ENCODE measurements at places on chromosomes 2 and 18. TPM values are rescaled to one million over a fixed set of nuclear protein-coding genes. Genes with fewer than 3 reads are reported as not detected.
A peak's percentile ranks its signal among the peaks of the same experiment; 100 is the strongest.

GRCh38 chr2:61326423-61326822 lies 144.5 kb downstream of the USP34 start:
- DNase-seq, result no peak

DNA sequence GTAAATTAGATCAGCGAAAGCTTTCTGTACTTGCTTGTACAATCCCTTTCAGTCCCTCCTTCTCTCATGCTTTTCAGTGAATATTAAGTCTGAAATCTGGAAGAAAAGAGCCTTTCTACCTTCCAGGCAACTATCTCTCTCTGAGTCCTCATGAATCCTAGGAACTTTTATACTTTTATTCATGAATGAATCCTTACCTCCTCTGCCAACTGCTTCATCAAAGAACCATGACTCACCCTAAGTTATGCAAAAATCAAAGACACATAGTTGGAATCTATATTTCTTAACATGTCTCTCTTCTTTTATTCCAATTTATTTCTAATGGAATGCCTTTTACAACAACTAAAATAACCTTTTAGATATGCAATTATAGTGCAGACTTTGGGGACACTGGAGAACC lies 394.2 kb downstream of the CLIP4 start:
- DNase-seq, result no peak

- DNase-seq, result peak; percentile 87
Observed at GRCh38 chr18:62420513-62421209, 95.6 kb downstream of the TNFRSF11A start.

- peak; percentile 78 for DNase-seq
Observed at GRCh38 chr18:77223221-77223639, 26.4 kb upstream of the GALR1 start.

GRCh38 chr2:20326163-20326780 lies 24.4 kb downstream of the PUM2 start:
- peak; percentile 70 for DNase-seq

DNA sequence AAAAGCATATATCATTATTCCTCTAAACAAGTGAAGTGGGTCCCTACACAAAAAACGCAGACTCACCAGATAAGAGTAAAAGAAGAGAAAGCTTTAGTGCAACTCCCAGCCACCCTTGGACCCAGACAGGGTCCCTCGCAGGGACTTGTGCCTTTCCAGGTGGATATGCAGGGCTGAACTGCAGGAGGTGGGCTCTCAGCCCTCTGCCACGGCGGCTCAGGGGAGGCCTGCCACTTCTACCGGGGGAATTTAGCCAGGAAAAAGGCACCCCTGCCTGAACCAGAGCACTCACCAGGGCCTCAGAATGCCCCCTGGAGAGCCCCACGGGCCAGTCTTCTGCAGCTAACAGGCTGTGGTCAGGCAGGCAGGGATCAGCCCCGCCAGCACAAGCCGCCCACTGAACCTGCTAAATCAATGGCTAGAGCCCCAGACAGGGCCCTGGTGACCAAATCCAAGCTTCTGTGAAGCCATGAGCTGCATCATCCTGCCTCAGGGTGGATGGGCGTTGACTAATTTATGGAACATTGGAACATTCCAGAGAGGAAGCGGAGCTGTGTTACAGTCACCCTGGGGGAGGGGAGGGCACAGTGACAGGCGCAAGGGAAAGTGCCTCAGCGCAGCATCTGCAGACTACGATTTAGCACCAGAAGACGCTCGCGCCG lies 209.3 kb downstream of the EIPR1 start:
- no peak for DNase-seq

GRCh38 chr2:205776139-205776538 lies 93.8 kb downstream of the NRP2 start:
- DNase-seq, result peak; percentile 58

GRCh38 chr18:70442933-70443332 lies 154.1 kb downstream of the SOCS6 start:
- no peak for DNase-seq

DNA sequence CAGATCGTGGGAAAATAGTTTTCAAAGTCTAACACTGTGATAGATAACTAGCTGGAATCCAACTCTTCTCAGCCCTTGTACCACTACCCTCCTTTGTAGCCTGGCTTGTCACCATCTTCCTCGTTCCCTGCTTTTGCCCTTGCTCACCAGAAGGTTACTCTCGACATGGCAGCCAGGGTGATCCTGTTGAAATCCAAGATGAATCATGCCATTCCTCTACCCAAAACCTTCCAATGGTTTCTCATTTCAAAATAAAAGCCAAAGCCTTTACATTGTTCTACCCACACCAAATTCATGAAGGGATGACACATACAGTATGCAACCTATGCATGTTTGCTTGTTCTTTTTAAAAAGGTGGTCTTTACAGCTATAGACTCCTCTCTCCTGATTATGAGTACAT lies 45.7 kb downstream of the STAT4 start:
- DNase-seq, result no peak

GRCh38 chr18:57433482-57433881 lies 1.7 kb upstream of the ONECUT2 start:
- no peak for DNase-seq

ADGRF3 gene
- total RNA-seq, result 2.7 TPM

ARMC9 gene
- 1.0 TPM for total RNA-seq

IL1R2 gene
- 10.3 TPM for total RNA-seq

All from activated naive CD4-positive, alpha-beta T cell treated with anti-CD3 and anti-CD28 coated beads for 36 hours (primary cell).